Type B pancreatic cell (in vitro differentiated cells): ENCODE measurements at places on chromosomes 12 and 14. TPM values are rescaled to one million over a fixed set of nuclear protein-coding genes. Genes with fewer than 3 reads are reported as not detected.

Gene KRT86
- 0.14 TPM in 1 of 2 replicates, not detected in the other for total RNA-seq

DNA sequence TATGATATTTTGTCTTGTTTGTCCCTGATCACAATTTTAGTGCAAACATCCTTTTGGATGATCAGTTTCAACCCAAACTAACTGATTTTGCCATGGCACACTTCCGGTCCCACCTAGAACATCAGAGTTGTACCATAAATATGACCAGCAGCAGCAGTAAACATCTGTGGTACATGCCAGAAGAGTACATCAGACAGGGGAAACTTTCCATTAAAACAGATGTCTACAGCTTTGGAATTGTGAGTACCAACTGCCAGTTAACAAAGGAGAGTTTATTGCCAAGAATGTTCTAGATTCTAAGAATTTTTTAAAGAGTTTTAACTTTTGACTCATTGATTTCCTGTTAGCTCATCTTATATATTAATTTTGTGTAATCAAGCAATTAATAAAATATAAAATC lies 55.4 kb downstream of the IRAK3 start:
- H3K27me3 ChIP-seq: peaks cover 29% of the 10 kb centered on the region
- DNase-seq: no peak

GRCh38 chr12:107490010-107490409 lies 195.6 kb upstream of the PWP1 start:
- no peak overlapping the region for H3K27ac ChIP-seq
- no peaks in the 10 kb centered on the region for H3K27me3 ChIP-seq
- H3K4me3 ChIP-seq: no peak overlapping the region
- no peak for DNase-seq
- no peaks in the 10 kb centered on the region for H3K36me3 ChIP-seq

DNA sequence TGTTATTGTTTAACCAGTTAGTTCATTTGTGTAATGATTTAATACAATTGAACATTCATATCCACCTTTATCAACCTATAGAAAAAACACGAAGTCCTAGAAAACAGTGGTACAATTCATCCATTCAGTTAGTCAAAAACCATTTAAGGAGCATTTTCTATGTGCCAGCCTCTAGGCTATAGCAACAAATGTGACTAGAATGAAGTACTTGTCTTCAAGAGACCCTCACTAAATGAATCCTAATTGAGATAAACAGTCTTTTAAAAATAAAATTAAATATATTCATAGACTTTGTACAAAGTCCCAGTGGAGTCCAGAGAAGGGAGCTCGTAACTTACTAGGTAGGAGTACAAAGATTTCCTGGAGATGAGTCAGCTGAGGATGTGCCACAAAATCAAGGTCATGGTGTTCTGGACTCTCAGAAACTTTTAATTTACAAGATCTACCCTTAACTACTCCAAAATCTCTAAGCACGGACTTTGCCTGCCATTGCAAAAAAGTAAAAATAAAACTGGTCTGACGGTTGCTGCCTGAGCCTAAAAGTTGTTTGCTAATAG lies 430.7 kb upstream of the DCN start:
- H3K4me1 ChIP-seq: peaks cover 14% of the 10 kb centered on the region
- H3K27me3 ChIP-seq: no peaks in the 10 kb centered on the region
- H3K27ac ChIP-seq: no peak overlapping the region

Gene INHBC
- total RNA-seq: not detected in 2 replicates
